ENCODE measurements at places on chromosomes 7 and 10.

GRCh38 chr10:104308439-104308903, 29.8 kb downstream of the ITPRIP start:
- DNase-seq, result no peak

GRCh38 chr7:128030654-128031611, at the start of gene LRRC4:
LRRC4 (minus strand) TSS chr7:128031437; CDS start chr7:128030640, 797 bp downstream.
- DNase-seq, result peak; percentile 45

- DNase-seq, result no peak
Measured at GRCh38 chr10:13848520-13849445, 262.0 kb downstream of the PRPF18 start.

- no peak for DNase-seq
Measured at GRCh38 chr10:85635650-85636049, 730.9 kb downstream of the GRID1 start.

- DNase-seq, result no peak
Measured at GRCh38 chr7:151722533-151722932, 154.4 kb downstream of the PRKAG2 start.

DNA sequence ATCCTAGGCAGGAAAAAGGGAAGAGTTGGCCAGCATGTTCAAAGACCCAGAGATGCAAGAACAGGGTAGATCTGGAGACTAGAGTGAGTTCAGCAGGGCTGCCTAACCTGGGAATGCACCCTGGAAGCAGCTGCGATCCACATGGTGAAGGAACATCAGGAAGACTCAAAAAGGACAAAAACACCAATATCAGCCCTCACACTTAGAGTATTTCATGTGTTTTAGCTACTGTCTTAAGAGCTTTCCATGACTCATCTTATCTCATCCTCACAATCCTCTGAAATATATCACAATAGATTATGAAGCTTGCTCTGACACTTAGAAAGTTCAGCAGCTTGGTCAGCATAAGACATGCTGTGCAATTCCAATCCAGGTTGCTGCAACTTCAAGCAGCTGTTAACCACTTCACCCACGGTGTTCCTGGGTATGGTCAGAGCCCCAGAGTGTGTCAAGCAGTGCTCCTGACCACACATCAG, 380.9 kb downstream of the PARD3 start:
- DNase-seq, result peak; percentile 75

- DNase-seq, result no peak
Measured at GRCh38 chr7:120720317-120720716, 137.6 kb downstream of the TSPAN12 start.

DNA sequence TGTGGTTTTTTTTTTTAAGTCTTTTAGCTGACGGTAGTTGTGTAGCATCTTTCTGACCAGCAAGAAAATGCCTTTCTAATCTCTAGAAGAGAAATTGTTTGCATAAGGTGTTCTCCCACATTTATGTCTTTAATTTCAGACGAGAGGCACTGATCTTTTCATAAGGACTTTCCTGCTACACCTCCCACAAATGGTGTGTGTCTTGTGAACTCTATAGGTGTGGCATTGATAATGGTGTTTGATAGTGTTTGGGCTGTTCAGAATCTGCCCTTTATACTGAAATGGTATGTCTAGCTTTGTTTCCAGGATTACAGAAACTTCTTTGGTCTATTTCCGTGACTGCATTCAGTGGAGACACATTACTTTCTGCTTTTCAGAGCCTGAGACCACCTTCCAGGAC, 21.6 kb upstream of the ATXN7L1 start:
- no peak for DNase-seq

DNA sequence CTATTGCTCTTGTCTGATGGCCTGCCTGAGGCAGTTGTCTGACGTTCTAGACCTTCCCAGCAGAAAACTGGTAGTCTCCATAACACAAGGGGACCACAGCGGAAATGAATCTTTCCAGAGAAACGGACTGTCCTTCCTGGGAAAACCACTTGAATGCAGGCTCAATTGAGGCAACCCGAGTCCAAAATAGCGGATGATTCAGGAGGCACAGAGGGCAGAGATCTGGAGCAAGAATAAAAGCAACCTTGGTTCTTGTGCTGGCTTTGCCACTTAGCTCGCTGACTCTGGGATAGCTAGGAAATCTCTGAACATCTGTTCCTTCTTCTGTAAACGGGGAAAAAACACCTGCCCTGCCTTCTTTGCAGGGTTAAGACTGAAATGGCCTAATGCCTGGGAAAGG, 178.8 kb downstream of the NEURL1 start:
- DNase-seq, result no peak

DNA sequence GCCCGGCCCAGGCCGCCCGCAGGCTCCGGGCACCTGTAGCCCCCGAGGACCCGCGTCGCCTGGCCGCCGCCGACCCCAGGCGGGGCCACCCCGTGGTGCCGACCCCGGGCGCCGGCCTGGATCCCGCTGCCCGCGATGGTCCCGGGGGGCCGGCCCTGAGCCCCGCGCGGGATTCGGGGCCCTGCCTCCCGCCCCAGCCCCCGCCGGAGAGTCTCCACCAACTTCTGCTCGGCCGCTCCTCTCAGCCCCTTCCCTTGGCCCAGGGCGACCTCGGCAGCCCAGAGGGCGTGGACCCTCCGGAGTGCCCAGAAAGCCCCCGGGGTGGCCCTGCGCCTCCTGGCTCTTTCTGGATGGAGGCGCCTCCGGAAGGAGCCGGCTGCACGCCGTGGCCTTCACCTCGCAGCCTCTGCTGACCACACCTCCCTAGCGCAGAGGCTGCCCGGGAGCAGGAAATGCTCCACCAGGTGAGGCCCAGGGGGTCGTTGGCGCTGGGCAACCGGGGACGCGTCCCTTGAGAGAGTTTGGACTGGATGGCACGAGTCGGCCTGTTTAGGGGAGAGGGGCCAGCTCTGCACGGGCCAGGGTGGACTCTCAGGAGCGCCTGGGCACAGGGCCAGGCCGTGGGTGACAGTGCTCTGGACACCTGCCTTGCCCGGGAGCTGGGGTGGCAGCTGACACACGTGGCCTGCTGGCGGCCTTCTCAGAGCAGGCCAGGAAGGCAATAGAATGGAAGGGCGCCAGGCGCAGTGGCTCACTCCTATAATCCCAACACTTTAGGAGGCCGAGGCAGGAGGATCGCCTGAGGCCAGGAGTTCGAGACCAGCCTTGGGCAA, 529 bp downstream of the ZNF853 start:
- no peak for DNase-seq

- no peak for DNase-seq
Measured at GRCh38 chr7:149427096-149427680, 33.7 kb downstream of the ZNF777 start.

- DNase-seq, result no peak
Measured at GRCh38 chr10:21082206-21082605, 185.1 kb upstream of the NEBL start.

- DNase-seq, result peak; percentile 65
Measured at GRCh38 chr7:131370523-131370968, 42.9 kb downstream of the MKLN1 start.

- DNase-seq, result no peak
Measured at GRCh38 chr10:85674851-85675250, 691.7 kb downstream of the GRID1 start.

DNA sequence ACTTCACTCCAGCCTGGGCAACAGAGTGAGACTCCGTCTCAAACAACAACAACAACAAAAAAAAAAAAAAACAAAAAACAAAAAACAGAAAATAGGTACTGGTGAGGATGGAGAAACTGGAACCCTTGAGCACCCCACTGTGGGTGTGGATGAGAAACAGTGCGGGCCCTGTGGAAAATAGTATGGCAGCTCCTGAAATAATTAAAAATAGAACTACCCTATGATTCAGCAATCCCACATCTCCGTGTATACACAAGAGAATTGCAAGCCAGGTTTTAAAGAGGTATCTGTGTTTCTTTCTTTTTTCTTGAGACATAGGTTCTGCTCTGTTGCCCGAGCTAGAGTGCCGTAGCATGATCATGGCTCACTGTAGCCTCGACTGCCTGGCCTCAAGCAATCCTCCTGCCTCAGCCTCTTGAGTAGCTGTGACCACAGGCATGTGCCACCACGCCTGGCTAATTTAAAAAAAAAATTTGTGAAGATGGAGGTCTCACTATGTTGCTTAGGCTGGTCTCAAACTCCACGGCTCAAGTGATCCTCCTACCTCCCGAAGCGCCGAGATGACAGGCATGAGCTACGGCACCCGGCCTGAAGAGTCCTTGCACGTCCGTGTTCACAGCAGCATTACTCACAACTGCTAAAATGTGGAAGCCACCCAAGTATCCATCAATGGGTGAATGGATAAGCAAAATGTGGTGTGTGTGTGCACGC, 39.5 kb downstream of the EBF3 start:
- DNase-seq, result no peak

- DNase-seq, result no peak
Measured at GRCh38 chr10:3936422-3937040, 151.5 kb upstream of the KLF6 start.

- DNase-seq, result no peak
Measured at GRCh38 chr7:2510909-2511768, 8.4 kb upstream of the LFNG start.

GRCh38 chr10:97497572-97498075, 598 bp downstream of the MMS19 start:
- DNase-seq, result peak; percentile 87

GRCh38 chr7:104074529-104074928, 85.1 kb upstream of the RELN start:
- no peak for DNase-seq

GRCh38 chr10:122915700-122916099, 5.3 kb downstream of the FAM24A start:
- no peak for DNase-seq
